ENCODE measurements at places on chromosomes 2 and 18. TPM values are rescaled to one million over a fixed set of nuclear protein-coding genes. Genes with fewer than 3 reads are reported as not detected.

GRCh38 chr2:109209412-109209811 lies 80.4 kb downstream of the SH3RF3 start:
- peak; percentile 37 for DNase-seq

DNA sequence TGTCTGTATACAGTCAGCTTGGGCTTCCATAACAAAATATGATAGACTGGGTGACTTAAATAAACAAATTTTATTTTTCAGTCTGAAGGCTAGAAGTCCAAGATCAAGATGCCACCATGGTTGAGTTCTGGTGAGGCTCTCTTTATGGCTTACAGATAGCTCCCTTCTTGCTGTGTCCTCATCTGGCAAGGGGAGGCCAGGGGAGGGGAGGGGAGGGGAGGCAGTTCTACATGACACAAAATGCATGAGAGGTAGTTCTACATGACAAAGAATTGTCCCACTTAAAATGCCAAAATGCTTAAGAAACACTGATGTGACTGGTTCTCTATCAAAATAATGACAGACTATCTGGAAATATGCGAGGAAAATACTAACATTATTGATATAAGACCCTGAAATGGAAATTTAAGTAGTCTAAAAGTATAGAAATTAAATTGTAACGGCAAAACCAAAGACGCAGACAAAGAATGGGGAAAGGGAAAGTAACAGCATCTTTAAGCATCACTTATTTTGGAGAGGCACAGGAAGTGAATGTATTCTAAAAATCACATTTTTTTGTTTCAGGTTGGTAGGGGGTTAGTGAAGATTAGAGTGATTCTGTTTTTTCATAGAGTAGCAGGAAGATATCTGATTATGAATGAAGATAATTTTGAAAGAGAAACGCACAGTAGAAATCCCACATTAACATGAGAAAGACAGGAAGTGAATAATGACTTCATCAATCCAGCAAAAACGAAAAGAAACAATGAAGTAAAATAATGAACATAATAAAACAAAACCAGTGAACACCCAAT lies 131.4 kb downstream of the STRN start:
- DNase-seq, result no peak

The STRADB gene
- total RNA-seq, result 32.1 TPM

The ALPP gene
- 47.5 TPM for total RNA-seq

The FAM124B gene
- total RNA-seq, result 0.60 TPM

The GALR1 gene
- total RNA-seq, result not detected
